ENCODE measurements at places on chromosomes 2 and 18.

DNA sequence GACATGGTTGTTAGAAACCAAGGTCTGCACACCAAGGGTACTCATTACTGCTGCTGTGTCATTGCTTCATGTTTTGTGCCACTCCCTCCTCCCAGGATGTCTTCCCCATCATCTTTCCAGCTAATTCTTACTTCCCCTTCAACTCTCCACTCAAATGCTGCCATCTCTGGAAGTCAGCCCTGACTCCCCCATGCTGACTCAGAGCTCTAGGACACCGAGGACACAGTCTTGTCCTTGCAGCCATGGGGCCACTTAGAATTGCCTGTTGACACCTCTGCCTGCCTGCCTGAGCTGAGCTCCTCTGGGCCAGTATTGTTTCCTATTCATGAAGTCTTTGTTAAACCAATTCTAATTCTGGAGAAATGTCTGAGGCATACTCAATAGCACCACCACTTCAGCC lies 100.2 kb downstream of the GYPC start:
- no peak for DNase-seq

DNA sequence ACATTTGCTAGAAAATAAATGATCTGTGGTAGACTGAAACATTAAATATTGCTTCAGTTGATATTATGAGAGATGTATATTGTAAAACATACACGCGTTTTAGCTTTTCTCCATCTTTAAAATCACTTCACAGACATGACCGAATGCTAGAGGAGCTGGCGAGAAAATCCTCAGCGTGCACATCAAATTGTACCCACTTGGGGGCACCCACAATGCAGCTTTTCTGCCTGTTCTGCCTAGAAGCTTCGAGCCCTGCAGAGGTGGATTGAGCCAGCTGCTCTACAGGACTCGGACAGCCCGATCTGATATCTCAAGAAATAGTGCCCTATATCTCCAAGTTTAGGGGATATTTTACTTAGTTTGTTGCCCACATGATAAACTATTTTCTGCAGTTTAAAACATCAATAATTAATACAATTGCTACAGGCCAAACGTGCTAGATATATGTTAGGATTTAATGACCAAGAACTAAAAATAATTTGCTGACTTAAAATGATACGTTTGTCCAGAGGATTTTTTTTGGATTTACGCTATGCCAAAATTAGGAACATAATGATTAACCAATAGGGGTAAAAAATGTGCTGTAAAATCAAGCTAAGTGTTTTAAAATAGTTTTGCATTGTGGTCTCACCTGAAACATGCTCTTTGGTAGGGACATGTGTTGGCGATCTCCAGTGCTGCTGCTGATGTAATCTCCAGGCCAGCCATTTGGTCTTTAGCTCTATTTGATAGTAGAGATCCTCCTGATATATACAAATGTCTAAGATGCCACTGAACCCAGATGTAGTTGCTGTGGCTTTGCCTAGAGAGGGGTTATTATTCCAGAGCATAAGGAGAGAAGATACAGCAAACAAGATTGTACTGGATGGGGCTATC lies 22.3 kb upstream of the ATP5MC3 start:
- DNase-seq: peak; percentile 43

- DNase-seq: peak; percentile 23
Observed at GRCh38 chr2:27710640-27711430, 47.1 kb downstream of the SLC4A1AP start.

DNA sequence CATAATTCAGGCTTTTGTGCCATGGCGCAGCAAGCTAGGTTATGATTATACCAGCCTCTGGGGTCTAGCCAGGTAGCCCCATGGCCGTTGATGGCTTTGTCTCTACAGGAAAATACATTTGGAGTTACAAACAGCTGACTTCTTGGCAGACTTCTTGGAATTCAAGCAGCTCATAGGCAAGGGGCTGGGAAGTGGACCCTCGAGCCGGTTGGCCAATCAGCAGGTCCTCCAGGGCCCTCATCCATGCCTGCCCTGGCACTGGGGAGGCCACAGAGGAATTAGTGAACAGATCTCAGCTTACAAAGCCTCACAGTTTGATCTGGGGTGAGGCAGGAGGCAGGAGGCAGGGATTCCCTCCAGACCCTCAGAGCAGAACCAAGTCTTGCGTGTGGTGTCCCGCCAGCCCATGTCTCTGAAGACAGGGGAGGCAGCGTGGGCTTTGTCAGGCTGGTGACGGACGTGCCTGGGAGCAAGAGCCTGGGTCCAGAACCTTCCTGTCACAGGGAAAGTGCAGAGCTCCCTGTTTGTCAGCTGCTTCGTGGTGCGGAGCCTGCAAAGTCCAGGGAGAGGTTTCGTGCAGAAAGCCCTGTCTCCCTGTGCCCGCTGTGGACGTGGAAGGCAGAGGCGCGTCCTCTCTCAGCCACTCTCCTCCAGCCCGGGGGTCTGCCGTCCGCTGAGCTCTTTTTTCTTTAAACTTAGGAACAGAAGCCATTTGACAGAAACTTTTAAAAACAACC lies 131.7 kb downstream of the KLHL29 start:
- no peak for DNase-seq

DNA sequence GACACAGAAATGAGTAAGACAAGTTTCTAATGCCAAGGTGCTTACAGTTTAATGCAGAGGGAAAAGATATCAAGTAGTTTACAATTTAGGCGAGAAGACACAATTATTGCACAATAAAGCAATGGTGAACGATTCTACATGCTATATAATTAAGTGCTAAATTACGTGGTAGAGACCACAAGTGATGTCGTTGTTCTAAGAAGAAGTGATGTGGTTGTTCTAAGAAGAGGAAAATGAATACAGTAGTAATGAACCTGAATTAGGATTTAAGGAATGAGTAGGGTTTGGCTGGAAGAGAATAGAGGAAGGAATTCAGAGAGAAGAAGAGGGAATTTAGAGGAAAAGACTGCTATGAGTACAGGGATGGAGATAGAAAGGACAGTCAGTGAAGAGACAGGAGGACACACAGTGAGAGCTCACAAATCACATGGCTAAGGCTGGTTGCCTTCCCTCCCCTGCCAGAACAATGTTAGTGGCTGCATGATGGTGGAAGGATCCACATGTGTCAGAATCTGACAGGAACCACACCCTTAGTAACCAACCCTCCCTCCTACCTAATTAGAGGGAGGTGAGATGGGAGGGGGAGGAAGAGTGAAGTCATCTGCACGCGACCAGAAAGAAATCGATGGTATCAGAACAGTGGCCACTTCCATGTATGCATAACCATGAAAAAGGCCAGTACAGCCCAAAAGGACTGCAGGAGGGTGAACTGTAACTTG lies 44.7 kb downstream of the M1AP start:
- no peak for DNase-seq

DNA sequence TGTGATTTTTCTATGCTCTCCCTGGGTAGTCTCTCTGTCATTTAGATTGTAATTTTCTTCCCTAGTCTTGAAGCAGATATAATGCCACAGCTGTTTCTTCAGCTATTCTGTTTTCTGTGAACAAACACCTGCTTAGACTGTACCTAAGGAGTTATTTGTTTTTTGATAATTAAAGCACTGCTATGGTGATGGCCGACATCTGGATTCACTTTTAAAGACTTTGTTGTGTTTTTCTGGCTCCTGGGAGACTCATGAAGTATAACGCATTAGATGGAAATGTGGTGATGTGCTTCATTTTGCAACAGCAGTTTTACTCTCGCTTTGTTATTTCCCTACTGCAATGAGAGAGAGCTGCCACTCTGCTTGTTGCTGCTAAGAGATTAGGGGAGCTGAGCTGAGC lies 15.7 kb upstream of the C2orf69 start:
- DNase-seq: no peak

DNA sequence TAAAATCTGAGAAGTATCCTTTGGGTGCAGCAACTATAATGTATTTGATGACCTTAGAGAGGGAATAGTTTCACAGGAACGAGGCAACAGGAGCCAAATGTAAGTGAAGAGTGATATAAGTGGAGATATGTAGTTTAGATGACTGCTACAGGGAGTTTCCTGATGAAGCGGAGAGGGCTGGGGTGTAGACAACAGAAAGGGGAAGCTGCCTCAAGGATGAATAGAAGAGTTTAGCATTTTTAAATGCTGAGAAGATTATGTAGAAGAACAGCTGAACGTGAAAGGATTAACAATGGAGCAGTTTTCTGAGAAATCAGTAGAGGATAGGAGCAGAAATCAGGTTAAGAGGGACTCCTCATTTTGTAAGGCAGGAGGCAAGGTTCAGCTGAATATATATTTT lies 133.3 kb downstream of the LCLAT1 start:
- no peak for DNase-seq

- no peak for DNase-seq
Observed at GRCh38 chr18:79064228-79064627, 5.0 kb upstream of the ATP9B start.

DNA sequence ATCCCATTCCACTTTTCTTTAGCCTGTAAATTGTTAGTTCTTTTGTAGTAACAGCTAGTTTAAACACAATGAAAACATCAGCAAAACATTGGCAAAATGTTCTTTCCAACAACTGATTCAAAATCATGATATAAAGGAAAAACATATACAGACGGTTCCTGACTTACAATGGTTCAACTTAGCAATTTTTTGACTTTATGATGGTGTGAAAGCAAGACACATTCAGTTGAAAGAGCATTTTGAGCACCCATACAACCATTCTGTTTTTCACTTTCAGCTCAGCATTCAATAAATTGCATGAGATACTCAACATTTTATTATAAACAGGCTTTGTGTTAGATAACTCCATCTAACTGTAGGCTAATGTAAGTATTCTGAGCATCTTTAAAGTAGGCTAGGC lies 185.1 kb downstream of the NOL4 start:
- DNase-seq: no peak
